ENCODE measurements at places on chromosomes 12 and 14.

DNA sequence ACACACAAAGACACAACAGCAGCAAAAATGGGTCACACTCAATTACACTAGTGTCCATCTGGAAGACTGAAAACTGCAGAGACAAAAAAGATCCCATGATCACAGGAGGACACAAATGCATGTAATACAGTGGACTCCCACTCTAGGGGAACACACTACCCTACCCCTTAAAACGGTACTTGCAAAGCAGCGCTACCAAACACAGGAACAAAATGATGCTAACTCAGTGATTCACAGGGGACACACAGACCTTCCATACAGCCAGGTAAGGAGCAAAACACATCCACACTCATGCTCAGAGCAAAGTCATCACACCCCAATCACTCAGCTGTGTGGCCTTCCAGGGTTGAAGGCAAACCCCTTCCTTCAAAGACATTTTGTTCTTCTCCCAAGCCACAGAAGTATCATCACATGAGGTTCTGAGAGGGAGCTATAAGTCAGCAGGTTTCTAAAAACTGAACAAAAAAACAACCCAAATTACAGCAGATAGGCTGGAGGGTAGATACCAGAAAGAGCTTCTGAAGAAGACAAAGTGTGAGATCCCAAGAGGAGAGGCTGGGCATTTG, 14.8 kb downstream of the SMUG1 start:
- no peak for DNase-seq

DNA sequence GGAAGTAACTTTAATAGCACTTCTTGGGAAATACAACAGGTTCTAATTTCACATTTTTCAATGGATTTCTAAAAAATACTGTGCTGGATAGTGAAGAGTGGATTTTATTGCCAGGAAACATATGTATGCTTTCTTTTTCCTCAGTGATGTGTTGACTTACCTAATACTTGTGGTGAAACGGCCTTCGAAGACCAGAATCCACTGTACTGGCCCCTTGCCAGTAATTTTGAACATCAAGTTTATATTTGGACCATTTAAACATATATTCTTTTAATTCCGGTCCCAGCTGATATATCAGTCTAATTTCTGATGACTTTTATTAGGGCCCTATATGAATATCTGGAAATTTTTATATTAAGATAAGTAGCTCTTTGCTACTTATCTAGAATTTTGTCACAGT, 1.8 kb downstream of the MSRB3 start:
- no peak for DNase-seq

DNA sequence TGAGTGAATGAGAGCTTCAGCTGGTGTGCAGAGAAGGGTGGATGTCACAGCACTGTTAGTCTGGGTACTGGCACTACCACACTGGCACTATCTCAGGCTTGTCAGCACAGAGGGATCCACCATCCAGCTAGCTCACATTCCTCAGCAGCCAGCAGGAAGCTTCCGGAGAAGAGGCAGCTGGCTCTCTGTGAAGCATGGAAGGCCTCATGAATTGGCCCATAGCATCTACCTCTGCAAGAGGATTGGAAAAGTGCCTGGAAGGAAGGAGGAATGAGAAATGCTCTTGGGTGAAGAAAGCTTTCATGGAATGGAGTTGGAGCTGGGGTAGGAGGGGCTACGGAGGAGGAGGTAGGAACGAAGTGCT, 9.9 kb downstream of the KRT83 start:
- DNase-seq, result no peak

DNA sequence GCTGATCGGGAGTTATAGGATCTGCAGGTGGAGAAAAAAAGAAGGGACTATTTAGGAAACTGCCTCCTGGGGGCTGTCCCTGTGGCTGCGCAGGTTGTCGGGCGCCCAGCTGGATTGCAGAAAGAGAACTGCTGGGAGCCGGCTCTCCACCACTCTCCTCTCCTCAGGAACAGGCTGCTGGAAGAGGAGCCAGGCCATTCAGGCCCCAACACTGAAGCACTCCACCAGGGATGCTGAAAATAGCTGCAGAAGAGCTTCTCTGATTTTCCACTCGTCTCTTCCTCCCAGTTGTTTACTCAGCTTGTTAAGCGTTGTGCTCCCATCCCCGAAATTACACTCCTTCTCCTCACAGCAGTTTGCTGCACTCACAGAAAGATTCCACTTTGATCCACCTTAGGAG, 347.3 kb downstream of the GLT1D1 start:
- DNase-seq, result no peak

DNA sequence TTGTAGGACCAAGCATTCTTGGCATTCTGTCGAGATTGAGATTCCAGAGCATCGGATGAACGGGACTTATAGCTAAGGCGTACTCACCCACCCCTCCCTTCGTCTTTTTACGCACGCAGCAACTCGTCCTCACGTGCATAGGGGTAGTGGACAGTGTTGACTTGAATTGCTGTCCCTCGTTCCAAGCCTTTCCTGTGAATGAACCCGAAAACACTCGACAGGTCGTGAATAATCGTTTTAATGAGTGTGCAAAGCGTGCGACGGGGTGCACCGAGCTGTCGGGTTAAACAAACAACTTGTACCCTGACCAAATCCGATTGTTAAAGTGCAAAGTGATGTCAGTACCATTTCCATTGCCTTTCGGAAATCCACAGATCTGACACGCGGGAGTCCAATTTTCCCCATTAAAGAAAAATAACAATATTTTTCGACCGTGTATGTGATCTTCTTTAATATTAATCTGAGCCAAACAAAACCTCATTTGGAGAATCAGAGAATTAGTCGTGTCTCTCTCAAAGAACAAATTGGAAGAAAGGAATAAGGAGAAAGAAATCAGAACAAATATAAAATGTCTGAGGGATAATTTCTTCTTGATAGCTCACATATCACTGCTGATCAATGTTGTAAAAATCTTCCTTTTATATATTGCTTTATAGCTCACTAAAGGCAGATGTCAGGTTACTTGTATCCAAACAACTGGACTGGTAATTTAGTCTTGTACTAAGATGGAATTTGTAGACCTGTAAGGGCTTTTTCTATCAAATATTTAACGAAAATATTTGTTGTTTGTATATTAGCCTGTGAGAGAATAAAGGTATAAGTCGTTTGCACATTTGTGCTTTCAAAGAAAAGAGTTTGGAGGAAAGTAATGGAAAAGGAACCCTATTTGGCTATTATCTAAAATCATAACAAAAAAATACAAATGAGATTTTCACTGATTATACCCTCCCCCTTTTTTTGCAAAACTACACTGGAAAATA, 11.8 kb downstream of the FOXG1 start:
- DNase-seq, result no peak

DNA sequence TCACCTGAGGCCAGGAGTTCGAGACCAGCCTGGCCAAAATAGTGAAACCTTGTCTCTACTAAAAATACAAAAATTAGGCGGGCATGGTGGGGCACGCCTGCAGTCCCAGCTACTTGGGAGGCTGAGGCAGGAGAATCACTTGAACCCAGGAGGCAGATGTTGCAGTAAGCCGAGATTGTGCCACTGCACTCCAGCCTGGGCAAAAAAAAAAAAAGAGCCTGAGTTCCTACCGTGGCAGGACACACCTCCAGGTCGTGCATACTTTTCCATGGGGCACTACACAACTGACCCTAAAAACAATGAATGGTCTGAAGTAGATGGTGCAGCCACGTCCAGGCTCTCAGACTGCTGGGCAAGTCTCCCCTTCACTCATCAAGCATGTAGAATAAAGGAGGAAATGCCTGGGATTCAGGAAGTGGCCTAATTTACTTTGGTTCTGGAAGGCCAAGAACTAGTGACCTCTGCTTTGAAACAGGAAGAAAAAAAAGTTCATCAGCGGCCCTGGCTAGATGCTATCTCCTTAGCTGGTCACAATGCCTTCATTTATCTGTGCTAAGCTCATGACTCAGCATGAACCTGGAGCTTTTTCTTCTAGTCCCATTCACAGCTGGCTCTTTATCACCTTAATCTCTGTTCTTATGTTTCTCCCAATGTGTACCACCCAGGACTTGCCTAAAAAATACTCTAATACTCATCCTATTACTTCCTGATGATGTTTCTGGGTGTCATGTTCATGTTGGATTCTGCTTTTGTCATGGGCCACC, 55.8 kb upstream of the OR6J1 start:
- DNase-seq, result no peak

- DNase-seq, result no peak
Observed at GRCh38 chr12:75288860-75289259, 41.3 kb downstream of the CAPS2 start.

DNA sequence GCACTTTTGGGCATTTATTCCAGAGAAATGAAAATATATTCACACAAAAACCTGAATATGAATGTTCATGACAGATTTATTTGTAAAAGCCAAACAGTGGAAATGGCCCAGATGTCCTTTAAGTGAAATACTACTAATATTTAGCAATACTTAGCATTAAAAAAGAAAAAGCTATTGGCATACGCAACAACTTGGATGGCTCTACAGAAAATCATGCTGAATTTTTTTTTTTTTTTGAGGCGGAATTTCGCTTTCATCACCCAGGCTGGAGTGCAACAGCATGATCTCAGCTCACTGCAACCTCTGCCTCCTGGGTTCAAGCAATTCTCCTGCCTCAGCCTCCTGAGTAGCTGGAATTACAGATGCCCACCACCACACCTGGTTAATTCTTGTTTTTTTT, 24.1 kb downstream of the FGD6 start:
- no peak for DNase-seq

GRCh38 chr12:132276066-132276826, 53.1 kb downstream of the GALNT9 start:
- no peak for DNase-seq

- no peak for DNase-seq
Observed at GRCh38 chr12:91080041-91080440, 22.2 kb upstream of the KERA start.

GRCh38 chr12:71771069-71771468, 16.4 kb downstream of the RAB21 start:
- no peak for DNase-seq

DNA sequence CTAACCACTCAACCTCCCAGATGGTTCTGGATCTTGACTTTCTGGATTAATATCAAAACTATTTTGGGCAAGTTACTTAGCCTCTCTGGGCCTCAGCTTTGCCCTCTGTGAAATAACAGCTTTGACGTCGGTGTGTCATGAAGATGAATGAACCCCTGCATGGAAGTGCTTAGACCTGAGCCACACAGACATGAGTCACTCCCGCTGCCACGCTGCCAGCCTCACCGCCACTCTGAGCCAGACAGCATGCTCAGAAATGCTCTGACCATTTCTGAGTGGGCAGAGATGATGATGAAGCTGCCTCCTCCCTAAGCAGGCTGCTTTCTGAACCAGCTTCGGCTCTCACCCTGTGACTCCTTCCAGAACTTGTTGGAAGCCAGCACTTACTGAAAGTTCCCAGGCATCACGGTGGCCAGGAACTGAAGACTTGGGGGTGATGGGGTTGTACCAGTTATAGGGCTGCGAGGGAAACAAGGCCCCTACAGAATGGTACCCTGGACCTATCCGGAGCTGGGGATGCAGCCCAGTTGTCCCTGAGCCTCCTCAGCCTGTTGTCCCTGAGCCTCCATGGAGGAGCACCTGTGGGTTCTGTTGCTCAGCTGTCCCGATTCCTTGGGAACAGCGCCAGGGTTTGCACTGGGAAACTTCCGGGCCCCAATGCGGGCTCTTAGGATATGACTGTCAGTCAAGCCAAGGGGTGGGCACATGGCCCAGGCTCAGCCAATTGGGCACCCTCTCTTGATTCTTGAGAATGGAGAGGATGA, 2.0 kb upstream of the CCDC197 start:
- no peak for DNase-seq

DNA sequence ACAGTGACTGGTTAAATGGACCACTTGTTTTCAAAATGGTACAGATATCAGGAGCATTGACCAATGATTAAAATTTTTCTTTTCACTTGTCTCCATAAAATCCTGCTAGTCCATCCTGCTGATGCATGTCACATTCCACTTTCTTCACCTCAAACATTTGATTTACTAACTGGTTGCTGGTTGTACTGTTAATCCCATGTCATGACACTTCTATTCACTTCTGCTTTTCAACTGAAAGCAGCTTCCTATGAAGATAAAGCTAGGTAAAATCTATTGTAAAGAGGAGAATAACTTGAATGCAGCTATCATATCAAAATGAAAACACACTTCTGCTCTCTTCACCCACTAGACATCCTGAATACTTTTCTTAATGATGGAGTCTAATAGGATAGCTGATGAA, 149.6 kb upstream of the OTX2 start:
- no peak for DNase-seq

GRCh38 chr12:54917001-54917488, 62.7 kb downstream of the MUCL1 start:
- DNase-seq, result no peak

GRCh38 chr14:59509101-59509500, 24.8 kb downstream of the JKAMP start:
- DNase-seq, result no peak

- no peak for DNase-seq
Observed at GRCh38 chr14:90387206-90387760, 9.5 kb upstream of the CALM1 start.

- DNase-seq, result no peak
Observed at GRCh38 chr12:24480766-24481449, 468.0 kb downstream of the BCAT1 start.

DNA sequence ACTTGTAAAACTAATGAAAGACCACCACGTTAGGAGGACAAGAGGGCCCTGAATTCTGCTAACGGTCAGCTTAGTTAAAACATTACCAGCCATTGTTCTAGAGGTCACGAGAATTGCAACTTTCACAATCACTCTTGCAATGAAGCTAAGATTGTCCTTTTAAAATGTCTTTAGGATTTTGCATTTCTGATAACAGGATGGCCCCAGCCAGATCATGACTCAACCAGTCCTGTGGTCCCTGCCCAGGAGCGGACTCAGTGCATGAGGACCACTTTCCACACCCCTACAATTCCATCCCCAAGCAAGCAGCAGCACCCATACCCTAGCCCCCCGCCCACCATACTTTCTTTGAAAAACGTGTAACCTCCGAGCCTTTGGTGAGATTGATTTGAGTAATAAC, 28.7 kb downstream of the HSP90AA1 start:
- no peak for DNase-seq

DNA sequence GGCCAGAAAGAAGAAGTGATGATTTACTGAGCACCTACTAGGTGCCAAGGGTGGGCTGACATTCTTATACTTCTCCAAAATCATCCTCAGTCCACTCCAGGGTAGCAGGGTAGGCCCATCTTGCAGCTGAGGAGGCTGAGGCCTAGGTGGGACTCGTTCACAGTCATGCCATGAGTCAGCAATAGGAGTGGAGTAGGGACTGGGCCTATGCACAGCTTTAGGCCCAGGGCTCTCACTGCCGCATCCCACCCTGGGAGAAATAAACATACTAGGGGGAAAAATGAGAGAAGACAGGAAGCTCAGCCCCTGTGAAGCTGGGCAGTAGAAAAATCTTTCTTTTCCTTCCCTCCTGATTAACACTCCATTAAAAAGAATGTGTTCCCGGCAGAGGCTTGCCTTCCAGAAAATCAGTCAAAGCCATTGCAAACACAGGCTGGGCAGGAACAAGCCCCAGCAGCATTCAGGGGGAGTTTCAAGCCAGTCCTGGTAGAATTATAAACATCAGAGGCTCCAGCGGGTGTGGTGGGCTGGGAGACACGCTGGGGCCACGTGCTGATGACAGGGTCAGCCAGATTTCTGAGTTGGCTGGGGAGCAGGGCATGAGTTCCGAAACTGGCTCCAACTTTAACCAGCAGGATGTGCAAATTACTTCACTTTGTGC, 1.8 kb downstream of the HSPB8 start:
- DNase-seq, result no peak
